ENCODE measurements at places on chromosomes 6 and 20.

GRCh38 chr20:56347628-56348304 lies 11.0 kb upstream of the FAM210B start:
- DNase-seq = no peak

DNA sequence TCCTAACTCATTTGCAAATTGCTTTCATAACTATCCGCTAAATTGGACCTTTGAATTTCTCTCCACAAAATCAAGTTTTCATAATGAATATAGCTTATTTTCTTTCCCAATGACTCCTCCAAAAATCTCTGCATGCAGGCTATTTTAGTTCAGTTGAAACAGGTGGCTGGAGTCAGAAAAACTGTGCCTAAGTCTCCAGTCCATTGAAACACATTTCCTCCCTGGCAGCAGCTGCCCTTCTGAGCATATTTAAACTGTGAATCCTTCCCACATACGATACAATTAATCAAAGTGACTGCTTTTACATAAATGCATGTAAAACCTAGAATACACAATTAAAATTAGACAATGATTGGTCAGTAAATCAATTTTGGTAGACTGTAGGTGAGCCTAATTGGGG lies 344.6 kb upstream of the MARCKS start:
- no peak for DNase-seq

- no peak for DNase-seq
Observed at GRCh38 chr20:13212750-13213149, 8.3 kb upstream of the ISM1 start.

DNA sequence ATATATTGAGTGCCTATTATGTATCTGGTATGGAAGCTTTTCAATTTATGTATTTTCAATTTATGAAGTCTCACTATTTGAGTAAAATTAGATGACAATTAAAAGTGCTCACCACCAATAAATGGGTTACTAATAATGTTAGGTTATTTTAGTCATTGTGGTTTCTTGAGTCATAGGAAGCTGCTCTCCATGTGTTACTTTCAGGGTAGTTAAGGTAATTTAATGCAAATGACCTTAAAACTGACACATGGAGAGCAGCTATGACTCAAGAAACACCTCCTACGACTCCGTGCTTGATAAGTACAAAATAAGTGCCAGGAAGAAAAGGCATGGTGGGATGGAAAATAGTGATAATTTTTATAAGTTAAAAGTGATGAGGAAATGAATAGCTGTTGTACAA lies 16.5 kb upstream of the TINAG start:
- no peak for DNase-seq

DNA sequence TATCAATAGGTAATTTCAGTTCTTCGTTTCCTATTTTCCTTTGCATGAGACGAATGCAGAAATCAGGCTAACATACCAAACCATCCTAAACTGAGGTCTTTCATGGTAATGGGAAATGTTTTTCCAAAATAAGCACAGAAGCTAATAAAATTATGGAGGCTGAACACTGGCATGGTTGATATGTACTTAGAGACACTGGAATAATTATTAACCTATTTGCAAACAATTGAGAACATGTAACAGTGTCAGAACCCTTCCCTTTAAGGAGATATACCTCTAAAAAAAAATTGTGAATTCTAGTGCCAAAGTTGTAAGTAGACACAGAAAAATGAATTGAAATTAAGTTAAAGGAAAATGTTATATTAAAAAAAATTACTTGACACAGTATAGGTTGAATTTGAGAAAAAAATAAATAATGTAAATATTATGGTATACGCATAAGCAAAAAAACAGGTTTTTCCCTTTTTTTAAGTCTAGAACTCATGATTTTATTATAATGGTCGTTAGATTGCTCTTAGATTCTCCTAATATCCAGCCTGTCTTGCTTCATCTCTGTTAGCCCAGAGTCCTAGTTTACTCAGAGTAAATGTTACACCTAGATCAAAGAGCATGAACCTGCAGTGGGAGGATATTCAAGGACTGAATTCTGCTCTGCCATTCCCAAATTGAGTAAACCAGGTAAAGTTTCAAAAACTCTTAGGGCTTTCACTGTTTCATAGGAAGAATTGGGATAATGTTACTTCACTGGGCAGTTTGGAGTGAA lies 1.7 kb downstream of the SLC17A2 start:
- no peak for DNase-seq
